A549 (cell line): ENCODE measurements at places on chromosomes 12 and 14. TPM values are rescaled to one million over a fixed set of nuclear protein-coding genes. Genes with fewer than 3 reads are reported as not detected.

- DNase-seq: no peak
Observed at GRCh38 chr14:72615451-72616121, 278.3 kb downstream of the DPF3 start.

DNA sequence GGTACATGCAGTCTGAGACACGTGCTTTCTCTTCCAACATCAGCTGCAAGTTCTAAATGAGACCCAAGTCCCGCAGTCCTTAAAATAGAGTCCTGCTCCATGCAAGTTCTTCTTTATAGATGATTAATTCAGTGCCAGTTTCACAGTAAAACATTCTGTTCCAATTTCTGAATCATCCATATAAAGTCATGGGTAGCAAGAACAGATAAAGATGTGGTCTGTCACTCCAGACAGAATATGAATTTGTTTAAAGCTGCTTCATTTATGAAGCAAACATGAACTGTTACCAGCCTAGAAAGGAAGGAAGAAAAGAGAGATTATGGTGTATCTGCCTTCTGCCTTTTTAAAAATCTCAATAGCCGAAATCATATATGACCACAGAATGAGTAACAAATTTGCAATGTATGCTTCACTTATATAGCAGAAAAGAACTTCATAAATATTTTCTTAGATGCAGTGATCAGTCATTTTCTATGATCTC is 83.3 kb downstream of the KITLG start:
- DNase-seq: no peak

The MTA1 gene
- polyA plus RNA-seq: 80.7 to 89.8 TPM (median 86.7 TPM) in 3 replicates

The KRT83 gene
- 43.3 to 52.1 TPM (median 44.8 TPM) in 3 replicates for polyA plus RNA-seq

- no peak for DNase-seq
Observed at GRCh38 chr12:75665216-75665615, 153.8 kb upstream of the KRR1 start.

GRCh38 chr12:18683327-18684013 is 54.3 kb downstream of the PLCZ1 start:
- DNase-seq: no peak

GRCh38 chr12:93883436-93884154 is 206.4 kb downstream of the CRADD start:
- DNase-seq: no peak

DNA sequence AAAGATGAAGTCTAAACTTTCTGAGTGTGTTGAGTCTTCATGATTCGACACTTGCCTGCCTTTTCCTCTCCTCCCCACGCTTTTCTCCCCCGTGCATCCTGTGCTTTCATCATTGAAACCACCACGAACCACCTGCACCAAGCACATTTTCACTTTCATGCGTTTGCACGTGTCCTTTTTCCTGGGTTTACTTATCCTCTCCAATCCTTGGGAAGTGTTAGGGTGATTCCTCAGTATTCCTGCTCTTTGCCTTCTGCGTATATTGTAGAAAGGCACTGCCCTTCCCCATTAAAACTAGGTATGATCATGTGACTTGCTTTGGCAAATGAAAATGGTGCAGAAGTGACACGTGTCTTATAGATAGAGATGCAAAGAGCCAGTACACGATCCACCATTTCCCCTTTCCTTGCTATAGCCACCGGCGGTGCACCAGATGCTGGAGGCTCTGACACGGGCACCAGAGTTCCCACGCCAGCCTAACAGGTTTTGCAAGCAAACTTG is 106.6 kb downstream of the BRMS1L start:
- no peak for DNase-seq

- DNase-seq: no peak
Observed at GRCh38 chr12:26798023-26798422, 35.0 kb downstream of the ITPR2 start.

DNA sequence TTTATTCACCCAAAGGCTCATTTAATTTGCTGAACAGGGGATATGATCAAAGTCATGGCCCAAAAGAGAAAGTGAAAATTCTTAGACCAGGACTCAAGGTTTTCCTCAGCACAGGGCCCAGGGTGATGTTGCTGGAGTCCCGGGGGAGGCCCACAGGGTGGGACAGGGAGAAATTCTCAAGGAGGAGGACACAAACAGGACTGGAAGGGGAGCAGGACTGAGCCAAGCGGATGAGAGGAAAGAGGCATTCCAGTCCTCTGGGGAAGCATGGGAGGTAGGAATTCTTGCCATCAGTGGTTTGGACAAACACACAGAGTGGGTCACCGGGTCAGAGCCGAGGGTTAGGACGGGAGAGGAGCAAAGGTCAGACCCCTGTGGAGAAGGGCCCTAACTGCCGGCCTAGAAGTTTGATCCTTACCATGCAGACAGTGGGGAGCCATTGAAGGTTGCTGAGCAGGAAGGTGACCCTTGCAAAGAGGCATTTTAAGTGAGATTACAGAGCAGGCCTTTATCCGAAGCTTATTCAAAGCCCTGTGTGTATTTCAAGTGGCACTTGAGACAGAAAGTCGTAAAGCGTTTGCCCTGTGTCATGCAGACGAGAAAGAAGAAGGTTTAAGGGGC is 68.4 kb upstream of the PTGR2 start:
- DNase-seq: no peak

- no peak for DNase-seq
Observed at GRCh38 chr12:132360906-132361777, 31.8 kb upstream of the GALNT9 start.

The SIX6 gene
- not detected in 3 replicates for polyA plus RNA-seq

GRCh38 chr14:65137648-65138307 is 35.5 kb upstream of the MAX start:
- DNase-seq: no peak

- peak; percentile 84 for DNase-seq
Observed at GRCh38 chr14:23056145-23056955, 970 bp downstream of the CDH24 start.
